ENCODE measurements at places on chromosomes 7 and 10.

- peak; percentile 1 for DNase-seq
Observed at GRCh38 chr10:93703066-93703465, 674 bp upstream of the FRA10AC1 start.

DNA sequence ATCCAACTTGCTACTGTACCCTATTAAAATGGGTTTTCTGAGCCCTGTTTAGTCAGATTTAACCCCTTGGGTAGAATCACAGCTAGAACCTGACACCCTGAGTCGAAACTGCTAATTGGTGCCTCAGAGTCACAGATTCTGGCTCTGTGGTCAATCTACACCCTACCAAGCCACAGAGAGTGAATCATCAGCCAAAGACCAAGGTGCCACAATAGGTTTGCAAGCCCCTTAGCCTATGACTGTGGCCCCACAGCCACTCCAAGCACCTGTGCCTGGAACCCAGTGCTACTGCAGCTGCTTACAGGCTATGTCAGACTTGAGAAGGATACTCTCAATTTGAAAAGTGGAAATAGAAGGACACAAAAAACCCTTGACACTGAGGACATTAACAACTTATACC is 202.8 kb upstream of the KCND2 start:
- DNase-seq = no peak

GRCh38 chr10:34880817-34881216 is 65.7 kb upstream of the PARD3 start:
- no peak for DNase-seq

- DNase-seq = no peak
Observed at GRCh38 chr7:128849804-128850490, 12.7 kb upstream of the ATP6V1F start.

- DNase-seq = no peak
Observed at GRCh38 chr7:3042861-3043489, 692 bp downstream of the CARD11 start.

GRCh38 chr7:92352009-92352408 is 95.3 kb upstream of the GATAD1 start:
- no peak for DNase-seq

DNA sequence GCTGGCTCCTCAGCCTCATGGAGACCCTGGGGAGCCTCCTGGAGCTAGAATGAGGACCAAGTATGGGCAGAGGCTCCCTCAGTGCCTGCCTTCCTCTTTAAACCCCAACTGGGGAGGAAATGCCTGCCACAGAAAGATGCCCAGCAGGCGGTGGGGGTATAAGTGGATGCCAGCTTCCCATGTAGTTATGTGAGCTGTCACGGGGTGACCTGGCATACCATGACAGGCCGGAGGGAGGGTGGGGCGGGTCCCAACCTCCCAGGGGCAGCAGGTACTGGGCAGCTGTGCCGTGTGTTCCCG is 35.0 kb downstream of the COL13A1 start:
- no peak for DNase-seq

GRCh38 chr7:116322541-116322940 is 112.2 kb downstream of the TES start:
- DNase-seq = no peak

DNA sequence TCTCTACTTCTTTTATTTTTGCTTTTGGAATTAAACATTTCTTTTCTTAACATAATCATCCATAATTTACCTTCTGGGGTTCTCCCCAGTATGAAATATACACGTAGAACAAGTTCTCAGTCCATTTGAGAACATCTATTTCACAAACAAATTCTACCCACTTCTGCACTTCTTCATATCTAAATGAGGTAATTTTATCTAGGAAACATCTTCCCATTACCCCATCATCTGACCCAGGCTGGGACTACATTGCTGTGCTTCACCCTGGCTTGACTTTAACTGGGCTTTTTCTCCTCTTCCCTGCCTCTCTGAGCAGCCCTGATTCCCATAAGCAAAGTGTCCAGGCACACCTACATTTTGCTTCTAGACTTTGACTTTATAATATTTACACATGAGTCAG is 43.3 kb upstream of the AMPH start:
- no peak for DNase-seq

DNA sequence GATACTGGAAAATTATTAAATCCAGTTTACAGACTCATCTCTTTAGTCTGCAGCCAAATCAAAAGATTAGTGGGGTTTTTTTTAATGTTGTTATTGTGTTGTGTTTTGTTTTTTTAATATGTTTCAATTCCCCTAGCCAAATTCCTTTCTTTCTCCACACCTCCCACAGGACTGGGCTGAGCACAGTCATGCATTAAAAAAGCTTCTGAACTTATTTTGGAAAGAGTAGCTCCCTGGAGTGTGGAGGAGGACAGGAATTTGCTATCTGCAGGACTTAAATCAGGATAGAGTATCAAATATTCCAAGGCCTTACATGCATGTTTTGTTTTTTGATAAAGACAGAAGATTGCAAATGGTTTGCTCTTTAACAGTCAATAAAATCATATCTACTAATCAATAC is 90.7 kb downstream of the GNAI1 start:
- DNase-seq = no peak

DNA sequence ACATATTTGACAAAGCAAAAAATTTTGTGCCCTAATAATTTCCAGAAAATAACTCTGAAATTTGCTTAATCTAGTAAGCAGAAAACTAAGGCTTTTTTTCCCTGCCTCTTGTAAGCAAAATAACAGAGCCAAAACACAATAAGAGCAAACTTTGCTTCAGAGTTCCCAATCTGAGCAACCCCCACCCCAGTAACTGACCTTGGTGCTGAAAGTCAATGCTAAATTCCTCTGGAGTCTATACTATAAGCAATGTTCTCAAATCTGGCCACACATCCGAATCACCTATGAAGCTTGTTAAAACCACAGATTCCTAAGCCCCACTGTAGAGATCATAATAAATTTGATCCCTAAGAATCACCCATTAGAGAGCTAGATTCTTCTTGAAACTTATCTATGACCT is 150.5 kb downstream of the ELAPOR2 start:
- no peak for DNase-seq

DNA sequence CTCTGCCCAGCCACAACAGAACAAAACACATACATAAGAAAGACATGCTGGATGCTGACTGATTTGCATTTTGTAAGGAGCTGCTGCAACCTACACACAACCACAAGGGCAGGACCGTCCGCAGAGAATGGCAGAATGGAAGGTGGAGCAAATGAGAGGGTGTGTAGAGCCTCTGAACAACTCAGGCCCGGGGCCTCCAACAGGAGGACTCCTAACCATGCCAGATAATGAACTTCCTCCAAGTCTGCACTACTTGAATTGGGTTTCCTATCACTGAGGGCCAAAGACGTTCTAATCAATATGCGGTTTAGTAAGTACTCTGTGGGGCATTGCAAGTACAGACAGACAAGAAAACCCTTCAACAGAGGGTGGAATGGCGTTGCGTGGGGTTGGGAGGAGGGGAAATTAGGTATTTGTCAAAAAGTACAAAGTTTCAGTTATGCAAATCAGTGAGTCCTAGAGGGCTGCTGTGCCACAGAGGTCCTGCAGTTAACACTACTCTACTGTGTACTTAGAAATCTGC is 14.6 kb downstream of the VOPP1 start:
- DNase-seq = no peak

DNA sequence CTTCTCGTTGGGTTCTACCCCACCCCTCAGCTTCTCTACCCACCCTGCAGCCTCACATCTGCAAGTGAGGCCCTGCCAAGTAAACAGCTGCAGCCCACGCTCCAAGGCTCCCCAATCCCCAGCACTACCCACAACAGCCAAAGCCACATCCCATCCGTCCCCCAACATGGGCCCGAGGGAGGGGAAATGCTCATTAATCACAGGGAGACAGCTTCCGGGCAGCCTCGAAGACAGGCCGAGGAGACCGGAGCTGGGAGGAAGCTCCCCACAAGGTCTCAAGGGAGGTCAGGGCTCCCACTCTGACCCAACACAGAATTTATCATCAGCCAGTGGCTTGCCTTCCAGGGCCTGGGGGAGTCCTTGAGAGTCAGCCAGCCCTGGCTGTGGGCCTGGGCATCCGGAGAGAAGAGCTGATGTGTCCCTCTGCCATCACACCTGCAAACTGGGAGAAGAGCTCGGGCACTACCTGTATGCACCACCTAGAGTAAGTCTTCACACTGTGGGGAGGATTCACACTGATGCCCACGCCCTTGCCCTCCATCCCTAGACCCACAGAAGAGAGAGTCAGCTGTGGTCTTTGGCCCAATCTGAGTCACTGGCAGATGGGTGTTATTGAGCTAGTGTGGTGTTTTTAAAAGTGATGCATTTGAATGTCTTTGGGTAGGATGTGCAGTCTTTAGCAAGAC is 115.5 kb upstream of the ZMIZ1 start:
- DNase-seq = no peak

GRCh38 chr7:12475362-12476063 is 71.8 kb upstream of the VWDE start:
- DNase-seq = no peak

DNA sequence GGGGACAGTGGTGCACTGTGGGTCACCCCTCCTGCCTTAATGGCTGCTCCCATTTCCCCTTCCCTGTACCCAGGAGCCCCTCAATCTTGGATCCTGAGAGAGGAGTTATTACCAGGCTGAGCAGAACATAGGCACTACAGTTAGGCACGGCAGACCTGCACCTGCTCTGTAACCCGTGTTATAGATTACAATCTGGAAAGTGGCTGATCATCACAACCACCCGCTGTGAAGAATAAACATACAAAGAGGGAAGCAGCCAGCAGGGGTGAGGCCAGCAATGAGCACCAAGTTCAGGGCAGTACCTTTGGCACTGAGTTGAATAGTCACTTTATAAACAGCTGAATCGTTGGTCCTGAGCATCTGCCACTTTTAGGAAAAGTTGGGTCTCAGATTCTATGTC is 1.7 kb downstream of the CDHR1 start:
- peak; percentile 58 for DNase-seq

GRCh38 chr7:121529003-121529402 is 132.9 kb upstream of the FAM3C start:
- no peak for DNase-seq

- no peak for DNase-seq
Observed at GRCh38 chr7:151744656-151745638, 132.0 kb downstream of the PRKAG2 start.

DNA sequence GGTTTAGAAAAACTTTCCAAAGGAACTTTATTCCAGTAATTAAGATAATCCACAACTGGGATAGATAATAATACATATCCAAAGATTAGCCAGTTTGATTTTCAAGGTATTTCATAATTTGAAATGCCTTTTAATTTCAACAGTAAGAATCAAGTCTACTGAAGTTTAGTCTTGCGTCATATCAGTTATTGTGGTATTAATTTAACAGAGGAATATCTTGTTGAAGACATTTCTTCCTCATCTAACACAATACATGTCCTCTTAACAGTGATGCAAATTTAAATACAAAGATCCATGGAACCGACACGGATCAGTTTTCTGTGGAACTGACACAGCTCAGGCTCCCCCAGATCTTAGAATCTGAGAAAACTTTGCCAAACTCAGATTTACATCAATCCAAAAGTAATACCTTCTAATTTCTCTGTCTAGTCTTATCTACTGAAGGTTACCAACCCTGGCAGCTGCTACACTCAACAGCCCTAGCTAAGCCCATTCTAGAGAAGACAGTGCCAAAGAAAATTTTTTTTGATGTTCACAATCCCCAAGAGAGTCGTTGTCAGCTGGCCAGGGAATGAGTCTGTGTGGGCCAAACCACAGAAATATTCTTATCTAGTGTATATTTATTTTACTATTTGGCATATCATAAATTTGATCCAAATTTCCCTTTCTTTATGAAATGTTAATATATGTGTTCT is 365.2 kb upstream of the MEOX2 start:
- no peak for DNase-seq

GRCh38 chr7:47361746-47362215 is 220.1 kb downstream of the TNS3 start:
- DNase-seq = no peak

DNA sequence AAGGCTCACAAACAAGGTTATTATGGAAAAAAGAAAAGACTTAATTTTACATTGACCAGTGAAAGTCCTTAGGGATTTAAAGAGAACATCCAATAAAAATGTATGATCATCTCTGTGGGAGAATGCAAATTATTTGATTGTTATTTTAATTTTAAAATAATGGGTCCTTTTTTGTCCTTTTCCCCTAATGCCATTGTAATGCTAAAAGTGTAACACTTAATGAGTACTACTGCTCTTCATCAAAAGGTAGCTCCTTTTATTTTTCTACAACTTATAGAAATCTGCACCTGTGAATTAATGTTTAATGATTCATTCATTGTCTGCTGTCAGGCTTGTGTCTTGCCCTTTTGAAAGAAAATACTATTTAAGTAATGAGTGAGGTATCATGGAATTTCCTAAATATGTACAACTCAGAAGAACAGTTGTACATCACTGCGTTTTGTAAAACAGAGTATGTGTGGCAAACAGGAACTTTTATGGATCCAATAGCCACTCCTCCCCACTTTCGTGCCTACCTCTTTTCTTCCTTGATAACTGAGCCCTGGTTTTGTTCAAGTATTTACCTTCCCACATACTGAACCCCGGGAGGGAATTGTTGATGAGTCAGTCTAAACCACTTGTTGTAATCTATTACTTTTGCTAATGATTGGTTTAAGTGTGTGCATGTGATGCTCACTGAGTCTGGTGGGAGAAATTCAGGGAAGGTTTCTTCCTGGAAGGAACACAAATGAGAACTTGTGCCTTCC is 19.9 kb upstream of the TRUB1 start:
- DNase-seq = no peak

GRCh38 chr7:111955616-111956015 is 250.6 kb downstream of the DOCK4 start:
- DNase-seq = no peak

GRCh38 chr7:49791088-49791741 is 17.8 kb downstream of the VWC2 start:
- DNase-seq = no peak

- peak; percentile 38 for DNase-seq
Observed at GRCh38 chr7:23277359-23277989, 21.7 kb upstream of the MALSU1 start.

- no peak for DNase-seq
Observed at GRCh38 chr7:23385140-23385539, 85.2 kb downstream of the IGF2BP3 start.

GRCh38 chr10:35184527-35185171 is 58.0 kb downstream of the CREM start:
- no peak for DNase-seq

- no peak for DNase-seq
Observed at GRCh38 chr10:46228563-46229071, 58.2 kb upstream of the ANTXRL start.

- no peak for DNase-seq
Observed at GRCh38 chr7:4201566-4201965, 480.5 kb upstream of the FOXK1 start.

All from NCI-H1105 (cell line).